NCI-H2081 (cell line): ENCODE measurements at places on chromosomes 2 and 18.

DNA sequence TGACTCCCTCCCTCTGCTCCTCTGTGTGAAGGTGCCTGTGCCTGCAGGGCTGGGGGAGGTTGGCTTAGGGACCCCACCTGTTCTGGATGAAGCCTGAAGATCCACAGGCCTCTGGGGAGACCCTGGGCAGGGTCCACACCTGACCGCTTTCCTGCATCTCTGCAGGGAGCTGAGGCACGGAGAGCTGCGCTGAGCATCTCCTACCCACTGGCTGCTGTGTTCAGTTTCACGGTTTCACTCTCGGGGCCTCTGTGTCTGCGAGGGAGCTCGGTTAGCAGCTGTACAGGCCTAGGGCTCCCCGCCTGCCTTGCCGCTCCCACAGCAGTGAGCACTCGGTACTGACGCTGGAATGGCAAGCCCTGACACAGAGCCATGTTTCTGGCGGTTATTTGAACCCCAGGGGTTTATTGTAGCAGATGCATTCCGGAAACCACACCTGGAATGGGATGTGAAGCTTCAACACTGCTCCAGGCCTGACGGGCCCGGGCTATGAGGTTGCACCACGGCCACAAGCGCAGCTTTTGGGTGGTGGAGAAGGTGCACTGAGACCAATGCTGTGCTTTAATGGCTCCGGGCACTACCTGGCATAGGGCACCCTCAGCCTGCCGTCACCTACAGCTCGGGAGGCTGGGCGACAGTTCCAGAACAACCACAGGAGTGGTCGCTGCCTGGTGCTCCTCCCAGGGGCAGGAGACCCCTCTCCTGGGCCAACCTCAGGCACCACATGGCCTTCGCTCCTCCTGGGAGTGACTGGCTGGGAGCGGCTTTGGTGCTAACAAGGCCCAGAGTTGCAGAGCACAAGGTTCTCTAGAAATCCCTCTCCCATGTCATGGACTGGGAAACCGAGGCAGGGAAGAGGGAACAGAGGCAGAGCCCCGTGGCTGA, 257.9 kb downstream of the NDUFA10 start:
- no peak for DNase-seq

GRCh38 chr18:36352384-36352783, 54.9 kb downstream of the FHOD3 start:
- DNase-seq = no peak

DNA sequence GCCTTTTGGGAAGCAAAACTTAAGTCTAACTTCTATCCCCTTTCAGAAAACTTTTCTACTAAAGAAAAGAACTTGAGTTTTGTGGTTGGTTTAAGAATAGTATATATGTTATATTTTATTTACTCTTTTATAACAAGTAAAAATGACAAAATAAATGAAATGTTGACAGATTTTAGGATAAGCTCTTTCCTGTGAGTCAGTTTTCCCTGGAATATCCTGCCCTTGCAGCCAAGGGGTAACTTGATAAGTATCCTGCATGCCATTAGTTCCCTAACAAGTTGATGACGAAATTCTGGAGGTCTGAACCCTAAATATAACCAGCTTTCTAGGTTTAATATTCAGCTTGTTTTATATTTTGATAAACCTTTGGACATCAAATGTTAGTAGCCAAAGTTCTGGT, 7.3 kb upstream of the HTR2B start:
- no peak for DNase-seq

- DNase-seq = no peak
Observed at GRCh38 chr2:71823526-71823925, 324.1 kb downstream of the CYP26B1 start.

DNA sequence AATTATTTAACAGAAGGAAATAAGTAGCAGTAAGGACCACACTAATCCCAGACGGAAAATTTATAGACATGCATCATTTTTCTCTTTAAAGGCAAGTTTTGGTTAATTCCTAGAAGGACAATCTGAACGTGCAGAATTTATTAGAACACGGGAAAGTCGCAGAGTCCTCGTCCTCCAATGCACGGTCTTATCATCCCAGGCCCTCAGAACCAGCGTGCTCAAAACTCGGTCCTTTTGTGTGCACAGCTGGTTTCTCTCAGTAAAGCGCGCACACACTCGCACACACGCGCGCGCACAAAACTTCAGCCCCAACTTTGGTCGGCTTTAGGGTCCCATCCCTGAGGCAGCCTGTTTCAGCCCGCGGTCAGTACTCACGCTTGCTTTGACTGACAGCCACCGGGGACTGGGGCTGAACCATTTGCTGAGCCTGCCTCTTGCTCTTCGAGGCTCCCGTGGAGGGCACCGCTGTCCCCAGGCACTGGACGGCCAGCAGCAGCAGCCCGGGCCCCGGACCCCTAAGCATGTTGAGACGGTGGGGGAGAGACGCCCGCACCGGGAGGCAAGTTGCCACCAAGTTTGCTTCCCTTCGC, 493 bp downstream of the FN1 start:
- no peak for DNase-seq

DNA sequence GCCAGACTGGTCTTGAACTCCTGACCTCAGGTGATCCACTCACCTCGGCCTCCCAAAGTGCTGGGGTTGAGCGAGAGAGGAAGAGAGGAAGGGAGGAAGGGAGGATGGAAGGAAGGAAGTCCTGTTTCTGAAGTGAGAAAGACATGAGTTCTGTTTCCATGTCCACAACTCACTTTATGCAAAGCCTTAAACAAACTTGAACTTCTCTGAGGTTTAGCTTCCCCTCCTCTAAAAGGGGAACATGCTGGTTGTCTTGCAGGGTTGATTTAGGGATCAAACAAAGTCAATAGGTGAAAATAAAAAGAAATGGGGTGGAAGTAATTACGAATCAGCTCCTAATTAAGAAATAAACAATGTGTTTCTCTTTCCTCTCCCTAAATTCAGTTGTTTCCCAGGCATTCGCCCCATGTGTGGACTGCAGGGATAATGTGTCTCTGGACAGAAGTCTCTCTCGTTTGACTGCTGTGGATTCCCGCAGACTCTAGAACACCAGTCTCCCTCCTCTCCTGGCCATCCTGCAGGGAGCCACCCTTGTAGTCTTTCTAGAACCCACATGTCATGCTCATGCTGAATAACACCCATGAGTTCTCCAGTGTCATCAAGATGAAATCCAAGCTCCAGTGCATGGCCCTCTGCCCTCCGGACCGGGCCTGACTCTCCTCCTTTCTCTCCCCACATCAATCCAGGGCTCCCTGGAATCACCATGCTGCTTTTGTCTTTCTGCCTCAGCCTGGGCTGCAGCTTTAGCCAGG, 229.3 kb upstream of the TRIB2 start:
- DNase-seq = no peak

DNA sequence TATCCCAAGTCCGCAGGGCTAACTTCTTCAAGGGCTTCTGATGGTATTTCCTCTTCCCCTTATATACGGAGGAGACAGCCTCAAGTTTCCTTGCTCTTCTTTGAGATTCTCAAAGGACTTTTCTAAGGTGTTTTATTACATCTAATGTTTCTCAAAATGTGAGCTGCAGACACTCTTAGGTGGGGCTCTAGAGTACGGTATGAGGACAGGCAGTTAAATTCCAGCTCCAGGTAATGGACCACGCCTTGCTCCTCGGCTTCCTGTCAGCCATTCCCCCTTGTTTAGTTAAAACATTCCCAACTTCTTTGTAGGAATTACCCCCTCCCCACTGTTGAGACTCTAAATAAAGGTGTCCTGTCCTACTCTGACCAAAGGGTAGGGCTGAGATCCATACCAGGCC, 131.9 kb downstream of the IRS1 start:
- no peak for DNase-seq

- DNase-seq = no peak
Observed at GRCh38 chr2:20745924-20746555, 76.9 kb downstream of the LDAH start.

GRCh38 chr2:232698556-232699091, 1.5 kb downstream of the GIGYF2 start:
- no peak for DNase-seq
